Activated naive CD4-positive, alpha-beta T cell (primary cell): ENCODE measurements at places on chromosomes 2 and 18.

DNA sequence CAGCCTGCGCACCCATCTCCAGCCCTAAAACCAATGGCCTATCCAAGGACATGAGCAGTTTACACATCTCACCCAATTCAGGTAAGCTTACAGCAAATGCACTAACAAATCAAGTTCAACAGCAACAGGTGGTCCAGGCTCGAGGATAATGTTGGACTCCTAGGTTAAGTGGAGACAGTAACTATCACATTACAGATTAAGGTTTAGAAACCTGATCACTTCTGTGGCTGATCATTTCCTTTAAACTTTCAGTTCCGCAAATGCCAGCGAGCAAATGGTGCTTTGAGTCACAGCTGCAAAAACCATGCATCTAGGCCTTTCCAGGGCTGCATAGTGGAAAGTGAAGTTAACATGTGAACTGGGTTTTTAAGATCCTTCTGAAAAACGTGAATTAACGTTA, 259.4 kb downstream of the GBX2 start:
- DNase-seq: no peak

GRCh38 chr2:190837420-190837819, 43.2 kb upstream of the GLS start:
- no peak for DNase-seq

- no peak for DNase-seq
Observed at GRCh38 chr2:199455545-199456382, 2.0 kb downstream of the SATB2 start.

GRCh38 chr18:46019936-46020335, 52.1 kb downstream of the PSTPIP2 start:
- DNase-seq: no peak

DNA sequence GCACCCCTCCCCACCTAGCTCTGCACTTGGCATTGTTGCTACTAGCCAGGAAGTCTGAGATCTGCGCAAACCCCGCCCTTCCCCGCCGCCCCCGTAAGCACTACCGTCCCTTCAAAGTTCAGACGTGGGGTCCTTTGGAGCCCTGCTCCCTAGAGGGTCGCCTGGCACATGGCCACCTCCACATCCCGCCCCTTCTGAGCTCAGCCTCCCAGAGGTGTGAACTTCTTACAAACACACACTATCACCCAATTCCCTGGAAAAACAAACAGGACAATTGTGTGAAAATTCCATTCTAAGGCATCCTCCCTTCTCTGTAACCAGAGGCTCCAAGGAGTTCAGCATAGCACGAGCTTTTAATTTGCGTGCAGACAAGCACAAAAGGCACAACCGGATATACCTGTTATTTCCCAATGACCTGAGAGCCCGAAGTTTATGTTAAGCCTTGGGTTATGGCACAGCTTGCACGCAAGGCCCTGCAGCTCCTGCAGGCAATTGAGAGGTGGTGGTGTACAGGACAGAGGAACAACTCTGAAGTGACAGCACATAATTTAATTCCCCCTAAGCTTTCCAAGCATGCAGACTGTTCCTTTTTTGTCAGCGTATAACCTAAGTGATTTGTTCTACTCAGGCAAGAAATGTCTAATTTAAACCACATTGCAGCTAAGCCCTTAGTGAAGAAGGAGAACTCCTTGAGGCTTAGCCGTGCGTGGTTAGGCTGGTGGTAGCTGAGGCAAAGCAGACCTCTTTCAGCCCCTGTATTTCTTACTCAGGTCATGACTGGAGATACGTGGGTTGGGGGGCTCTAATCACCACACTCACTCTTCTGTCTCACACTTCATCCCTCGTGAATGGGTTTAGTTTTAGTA, 20.3 kb upstream of the CYP1B1 start:
- DNase-seq: no peak

DNA sequence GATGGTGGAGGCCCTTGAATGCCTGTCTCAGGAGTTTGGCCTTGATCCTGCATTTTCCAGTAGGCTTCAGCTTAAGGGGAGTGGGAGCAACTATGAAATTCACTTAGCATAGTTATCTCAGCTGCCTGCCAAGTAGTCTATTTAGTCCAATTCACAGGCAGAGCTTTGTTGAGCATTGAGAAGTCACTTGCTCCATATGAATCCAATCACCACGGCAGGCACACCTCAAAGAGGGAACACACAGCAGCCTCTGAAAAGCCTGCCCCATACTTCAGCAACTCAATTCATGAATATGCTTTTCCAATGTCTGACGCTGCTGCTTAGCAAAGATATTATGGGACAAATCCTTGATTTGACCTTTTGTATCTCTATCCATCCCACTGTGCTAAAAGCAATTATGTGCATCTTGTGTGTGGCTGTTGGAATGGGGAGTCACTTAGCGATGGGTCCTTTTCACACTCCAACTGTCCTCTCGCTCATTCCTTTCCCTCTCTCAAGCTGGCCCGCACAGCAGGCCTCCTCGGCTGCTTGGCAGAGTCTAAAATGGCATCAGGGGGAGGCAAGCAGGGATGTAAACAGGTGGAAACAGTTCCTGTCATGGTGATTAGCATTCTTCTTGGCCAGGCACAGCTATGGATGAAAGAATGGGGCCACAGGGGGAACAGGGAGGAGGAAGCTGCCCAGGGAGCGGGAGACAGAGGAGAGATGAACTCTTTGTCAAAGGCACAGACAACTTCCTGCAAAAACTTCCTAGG, 56.0 kb upstream of the LRPPRC start:
- DNase-seq: no peak

DNA sequence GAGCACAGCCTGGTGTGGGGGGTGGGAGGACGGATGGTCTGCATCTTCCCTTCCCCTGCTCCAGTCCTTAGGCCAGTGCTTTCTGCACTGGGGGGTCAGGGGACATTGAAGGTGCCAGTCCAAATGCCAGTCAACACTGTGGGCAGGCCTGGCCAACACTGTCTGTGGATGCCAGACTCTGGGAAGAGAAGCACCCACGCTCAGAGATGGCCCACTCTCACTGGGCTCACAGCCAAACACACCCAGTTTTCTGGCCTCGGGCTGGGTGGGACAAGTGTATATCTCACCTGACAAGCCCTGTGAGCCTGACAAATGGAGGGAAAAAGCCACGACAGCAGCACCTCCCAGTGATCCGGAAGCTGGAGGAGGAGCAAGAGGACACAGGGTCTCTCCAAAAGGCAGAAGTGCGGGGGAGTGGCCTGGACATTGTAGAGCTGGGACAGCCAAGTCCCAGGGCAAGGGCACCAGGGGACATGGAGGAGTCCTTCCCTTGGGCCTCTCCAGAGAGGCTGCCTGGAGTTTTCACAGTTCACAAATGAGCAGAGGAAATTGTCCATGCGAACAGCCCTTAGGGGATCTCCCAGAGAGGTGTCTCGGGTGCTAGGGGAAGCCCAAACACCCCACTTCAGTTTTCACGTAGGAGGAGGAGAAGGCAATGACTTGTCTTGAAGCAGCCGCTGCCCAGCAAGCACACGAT, 79.3 kb downstream of the SDC1 start:
- no peak for DNase-seq

- DNase-seq: no peak
Observed at GRCh38 chr2:43482961-43483360, 112.9 kb downstream of the THADA start.

DNA sequence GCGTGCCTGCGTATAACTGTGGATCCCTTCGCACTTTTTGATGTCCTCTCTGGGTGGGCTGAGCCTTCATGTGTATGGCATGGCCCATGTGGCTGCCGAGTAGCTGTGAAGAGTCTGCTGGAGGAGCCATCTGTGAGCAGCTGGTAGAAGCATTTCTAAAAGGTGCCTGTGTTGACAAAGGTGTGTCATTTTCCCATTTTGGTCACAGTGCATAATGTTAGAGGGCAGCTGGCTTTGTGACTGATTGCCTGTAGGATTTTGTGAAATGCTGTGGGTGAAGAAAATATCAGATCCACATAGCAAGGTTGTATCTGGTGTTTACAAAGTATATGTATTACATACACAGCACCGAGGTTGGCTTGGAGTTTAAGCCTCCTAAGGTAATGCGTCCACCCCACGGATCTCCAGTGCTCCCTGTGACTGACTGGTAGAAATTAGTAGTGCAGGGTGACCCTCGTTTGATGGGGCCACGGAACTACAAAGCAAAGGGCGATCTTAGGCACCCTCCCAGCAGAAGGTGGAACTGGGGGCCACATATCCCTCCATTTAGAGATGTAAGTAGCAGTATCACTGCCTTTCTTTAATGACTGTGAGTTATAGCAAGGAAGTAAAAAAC, 16.5 kb downstream of the GATA6 start:
- DNase-seq: no peak

DNA sequence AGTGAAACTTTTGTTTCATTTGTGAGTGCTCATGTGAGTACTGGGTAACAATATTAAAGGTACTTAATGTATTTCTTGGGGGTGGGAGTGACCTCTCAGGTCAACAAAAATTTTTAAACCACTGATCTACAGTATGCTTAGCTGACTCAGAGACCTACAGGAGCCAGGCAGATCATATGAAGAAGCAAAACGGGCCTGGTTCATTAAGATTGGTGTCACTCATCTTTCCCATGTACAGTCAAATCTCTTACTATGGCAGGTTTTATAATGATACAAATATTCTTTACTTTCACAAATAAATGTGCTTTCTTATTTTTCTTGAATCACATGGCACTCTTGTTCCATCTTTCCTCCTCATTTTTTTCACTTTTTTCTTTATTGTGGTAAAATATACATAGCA, 7.7 kb upstream of the TMSB10 start:
- no peak for DNase-seq

GRCh38 chr2:37575780-37576179, 95.7 kb downstream of the CDC42EP3 start:
- DNase-seq: no peak

DNA sequence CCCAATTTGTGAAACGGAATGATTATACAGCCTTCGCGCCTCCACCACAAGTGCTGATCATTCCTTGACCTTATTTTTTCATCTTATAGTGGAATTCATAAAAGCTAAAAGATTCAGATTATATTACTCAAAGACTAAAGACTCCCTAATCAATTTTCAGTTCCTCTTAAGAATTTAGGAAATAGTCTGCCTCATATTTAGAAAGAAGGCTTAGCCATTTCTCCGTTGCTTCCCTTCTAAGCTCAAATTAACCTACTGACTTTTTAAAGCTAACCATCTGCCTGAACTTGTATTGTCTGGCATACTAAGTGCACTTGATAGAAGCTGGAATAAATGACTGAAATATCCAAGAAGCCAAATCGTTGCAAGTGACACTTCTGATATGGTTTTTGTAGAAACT, 44.7 kb downstream of the HNRNPLL start:
- no peak for DNase-seq
